Activated CD4-positive, alpha-beta T cell treated with anti-CD3 and anti-CD28 coated beads, Interleukin-2, Interleukin-4, amounts not matched to agents 100 ng/mL and 50 ng/mL, durations not matched to agents 16 hours and 8 hours (primary cell): ENCODE measurements at places on chromosomes 4 and X.

DNA sequence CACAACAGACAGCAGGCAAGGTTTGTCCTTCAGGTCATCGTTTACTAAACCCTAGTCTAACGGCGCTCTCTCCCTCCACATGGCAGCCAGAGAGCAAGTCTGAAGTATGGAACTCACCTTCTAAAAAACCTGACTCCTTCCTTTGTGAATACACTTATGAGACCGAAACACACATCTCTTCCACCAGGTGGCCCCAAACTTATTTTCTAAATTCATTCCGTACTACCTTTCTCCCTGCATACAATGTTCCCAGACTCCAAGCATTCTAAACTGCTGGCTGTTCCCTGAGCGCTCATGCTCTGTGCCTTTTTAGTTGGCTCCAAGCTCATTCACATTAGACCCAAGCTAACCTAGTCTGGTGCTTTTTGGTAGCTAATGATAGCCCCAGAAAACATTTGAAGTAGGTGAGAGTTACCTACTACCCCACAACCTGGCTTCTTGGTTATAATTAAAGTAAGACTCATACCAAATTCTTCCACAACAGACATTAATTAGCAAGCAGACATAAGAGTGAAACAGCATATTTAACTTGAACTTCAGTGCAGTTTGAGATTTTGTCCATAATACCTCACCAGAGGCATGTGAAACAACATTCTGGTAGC lies 67.6 kb upstream of the DCLK2 start:
- peak; percentile 11 for DNase-seq

- no peak for DNase-seq
These were observed 72.1 kb upstream of the FAM241A start for GRCh38 chr4:112073181-112073580.

- peak; percentile 85 for DNase-seq
These were observed 202.7 kb downstream of the OR13H1 start for GRCh38 chrX:131746491-131746968.

GRCh38 chr4:7070729-7071511 lies 3.1 kb upstream of the GRPEL1 start:
- DNase-seq = peak; percentile 90

GRCh38 chr4:70623323-70623722 lies 5.2 kb upstream of the ENAM start:
- no peak for DNase-seq

DNA sequence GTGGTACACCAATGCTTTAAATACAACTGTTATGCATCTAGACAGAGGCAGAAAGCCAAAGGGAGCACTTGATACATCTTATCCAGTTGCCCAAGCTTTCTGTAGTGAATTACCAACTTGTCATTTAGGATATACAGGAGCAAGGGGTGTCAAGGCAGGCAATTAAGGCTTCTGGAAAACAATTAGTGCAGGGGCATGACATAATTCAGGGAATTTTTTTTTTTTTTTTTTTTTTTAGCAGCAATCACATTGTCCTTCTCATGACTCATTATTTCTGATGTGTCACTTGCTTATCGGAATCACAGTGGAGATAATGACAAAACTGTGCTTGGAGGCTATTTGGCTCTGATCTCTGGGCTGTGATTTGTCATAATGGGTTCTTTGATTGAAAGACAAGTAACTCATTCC lies 259.5 kb downstream of the ARHGAP24 start:
- DNase-seq = no peak

- DNase-seq = no peak
These were observed 51.5 kb downstream of the ALPK1 start for GRCh38 chr4:112348488-112349158.

GRCh38 chr4:143555676-143556075 lies 42.2 kb downstream of the SMARCA5 start:
- DNase-seq = no peak

- DNase-seq = no peak
These were observed 38.1 kb upstream of the CD99L2 start for GRCh38 chrX:150936556-150936955.

- DNase-seq = peak; percentile 58
These were observed 343.5 kb downstream of the RAPGEF2 start for GRCh38 chr4:159446266-159446976.

DNA sequence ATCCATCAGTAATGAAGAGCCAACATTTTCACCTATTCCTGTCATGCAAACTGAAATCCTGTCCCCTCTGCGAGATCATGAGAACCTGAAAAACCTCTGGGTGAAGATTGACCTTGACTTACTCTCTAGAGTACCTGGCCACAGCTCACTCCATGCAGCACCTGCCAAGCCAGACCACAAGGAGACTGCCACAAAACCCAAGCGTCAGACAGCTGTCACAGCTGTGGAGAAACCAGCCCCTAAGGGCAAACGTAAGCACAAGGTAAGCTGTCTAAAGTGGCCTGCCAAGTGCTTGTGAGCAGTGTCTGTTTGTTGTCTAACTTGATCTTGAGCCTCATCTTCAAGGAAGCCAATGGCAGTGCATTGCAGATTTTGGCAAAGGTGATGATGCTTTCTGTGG lies 455.9 kb downstream of the AFF2 start:
- no peak for DNase-seq

DNA sequence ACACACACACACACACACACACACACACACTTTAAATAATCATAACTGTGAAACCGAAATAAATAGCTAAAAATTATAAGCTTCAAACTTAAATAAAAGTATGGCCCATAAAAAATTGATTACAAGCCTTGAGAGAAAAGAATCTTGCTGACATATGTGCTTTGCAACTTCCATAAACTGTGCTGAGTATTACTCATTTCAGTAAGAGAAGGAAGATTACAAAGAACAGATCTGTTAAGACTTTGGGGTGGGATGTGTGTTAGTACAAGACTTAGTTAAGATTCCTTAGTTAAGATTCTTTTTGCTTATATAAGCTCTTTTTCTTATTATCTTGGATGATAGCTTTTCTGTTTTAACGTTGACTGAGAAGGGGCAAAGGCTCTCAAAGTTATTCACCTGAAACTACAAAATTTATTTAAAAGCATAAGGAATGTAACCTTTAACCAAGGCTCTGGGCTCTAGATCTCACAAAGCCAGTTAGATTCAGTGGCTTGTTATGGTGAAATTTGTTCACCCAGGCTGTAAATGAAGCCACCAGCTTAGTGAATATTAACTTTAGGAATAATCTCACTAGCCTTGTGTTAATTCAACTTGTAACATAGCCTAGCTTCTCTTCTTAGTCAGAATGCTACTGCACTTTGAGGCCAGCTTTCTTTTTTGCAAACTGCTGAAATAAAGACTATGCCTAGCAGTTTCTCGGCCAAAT lies 58.2 kb downstream of the ARSJ start:
- no peak for DNase-seq
